ENCODE measurements at places on chromosomes 6 and 20.

DNA sequence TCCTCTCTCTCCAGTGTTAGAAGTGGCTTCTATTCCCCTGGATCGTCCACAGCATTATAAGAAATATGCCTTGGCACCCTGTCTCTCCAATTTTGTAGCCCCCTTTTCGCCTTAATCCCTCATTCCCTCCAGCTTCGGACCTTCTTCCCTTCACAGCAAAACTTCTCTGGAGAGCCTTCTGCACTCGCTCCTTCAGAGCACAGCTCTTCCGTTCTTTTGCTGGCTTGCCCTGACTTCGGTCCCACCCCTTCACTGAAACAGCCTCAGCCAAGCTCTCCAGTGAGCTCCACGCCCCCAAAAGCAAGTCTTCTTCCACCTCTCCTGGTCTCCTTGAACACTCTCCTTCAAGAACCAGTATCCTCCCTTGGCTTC is 134.7 kb upstream of the RNF24 start:
- peak; percentile 68 for DNase-seq

DNA sequence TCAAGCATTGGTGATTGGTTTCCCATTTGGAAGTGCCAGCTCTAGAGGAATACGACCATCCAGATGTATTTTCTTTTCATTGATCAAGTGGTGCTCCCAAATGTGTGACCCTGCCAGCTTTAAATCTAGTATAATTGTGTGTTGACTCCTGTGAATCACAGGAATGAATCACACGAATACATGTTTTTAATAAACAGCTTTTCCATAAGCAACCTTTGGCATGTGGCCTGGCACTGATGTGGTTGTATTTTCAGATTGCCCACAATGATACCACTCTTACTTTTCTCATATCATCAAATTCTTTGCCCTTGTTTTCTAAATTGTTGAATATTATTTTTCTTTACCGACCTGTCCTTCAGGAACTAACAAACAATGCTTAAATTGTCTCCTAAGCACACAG is 367 bp downstream of the GSTA3 start:
- no peak for DNase-seq

- peak; percentile 16 for DNase-seq
Observed at GRCh38 chr6:72084992-72085569, 198.7 kb downstream of the RIMS1 start.

DNA sequence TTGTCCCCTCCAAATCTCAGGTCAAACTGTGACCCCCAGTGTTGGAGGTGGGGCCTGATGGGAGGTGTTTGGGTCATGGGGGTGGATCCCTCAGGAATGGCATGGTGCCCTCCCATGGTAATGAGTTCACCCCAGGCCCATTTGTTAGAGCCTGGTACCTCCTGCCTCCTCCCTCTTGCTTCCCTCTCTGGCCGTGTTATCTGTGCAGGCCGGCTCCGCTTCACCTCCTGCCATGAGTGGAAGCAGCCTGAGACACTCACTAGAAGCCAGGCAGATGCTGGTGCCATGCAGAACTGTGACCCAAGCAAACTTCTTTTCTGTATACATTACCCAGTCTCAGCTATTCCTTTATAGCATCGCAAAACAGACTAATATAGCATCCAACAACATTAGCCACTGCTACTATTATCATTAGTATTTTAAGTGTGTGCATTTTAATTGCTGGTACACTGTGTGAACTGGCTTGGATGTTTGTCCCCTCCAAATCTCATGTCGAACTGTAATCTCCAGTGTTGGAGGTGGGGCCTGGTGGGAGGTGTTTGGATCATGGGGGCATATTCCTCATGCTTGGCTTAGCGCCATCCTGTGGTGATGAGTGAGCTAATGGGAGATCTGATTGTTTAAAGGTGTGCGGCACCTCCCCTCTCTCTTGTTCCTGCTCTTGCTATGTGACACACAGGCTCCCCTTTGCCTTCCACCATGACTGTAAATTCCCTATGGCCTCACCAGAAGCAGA is 12.2 kb upstream of the OSER1 start:
- no peak for DNase-seq

DNA sequence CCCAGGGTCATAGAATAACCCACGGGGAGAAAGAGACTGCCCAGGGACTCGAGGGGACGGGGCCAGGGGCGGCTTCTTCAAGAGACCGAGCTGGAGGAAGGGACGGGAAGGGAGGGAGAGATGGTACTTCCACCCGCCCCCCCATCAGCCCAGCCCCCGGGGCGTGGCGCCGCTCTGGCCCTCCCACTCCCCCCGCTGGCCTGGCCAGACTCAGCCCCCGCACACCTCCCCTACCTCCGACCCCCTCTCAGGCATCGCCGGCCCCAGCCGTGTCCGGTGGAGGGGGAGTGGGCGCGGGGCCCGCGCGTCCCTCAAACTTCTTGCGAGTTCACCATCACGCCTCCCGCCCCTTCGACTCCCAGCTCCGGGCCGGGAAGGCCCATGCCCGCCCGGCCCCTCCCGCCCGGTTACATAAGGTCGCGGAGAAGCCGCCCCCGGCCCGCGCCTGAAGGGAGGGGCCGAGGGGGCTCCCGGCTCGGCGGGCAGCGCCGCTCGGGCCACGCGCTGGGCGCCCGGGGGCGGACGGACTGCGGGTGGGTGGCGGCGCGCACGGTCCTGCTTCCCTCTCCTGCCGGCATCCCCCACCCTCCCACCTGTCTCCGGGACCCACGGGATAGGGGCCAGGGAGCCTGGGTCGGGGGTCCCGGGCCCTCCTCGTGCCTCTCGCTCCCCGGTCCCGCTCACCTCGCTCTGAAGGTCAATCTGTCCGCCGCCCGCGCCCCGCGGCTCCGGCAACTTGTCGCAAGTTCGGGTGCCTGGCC is 562 bp downstream of the TFEB start:
- peak; percentile 83 for DNase-seq

DNA sequence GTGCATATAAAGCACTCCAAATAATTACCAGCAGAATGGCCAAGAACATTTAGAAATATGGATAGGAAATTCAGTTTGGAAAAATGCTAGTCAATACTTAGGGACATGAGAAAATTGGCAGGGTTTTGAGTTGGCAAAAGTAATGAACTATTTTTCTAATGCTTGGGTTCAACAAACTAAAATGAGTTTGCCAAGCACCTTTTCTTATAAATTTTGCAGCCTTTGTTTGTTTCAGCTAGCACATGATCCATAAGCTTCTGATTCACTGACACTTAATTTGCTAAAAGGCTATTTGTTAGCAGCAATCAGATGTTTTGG is 324.8 kb downstream of the QKI start:
- DNase-seq: no peak

DNA sequence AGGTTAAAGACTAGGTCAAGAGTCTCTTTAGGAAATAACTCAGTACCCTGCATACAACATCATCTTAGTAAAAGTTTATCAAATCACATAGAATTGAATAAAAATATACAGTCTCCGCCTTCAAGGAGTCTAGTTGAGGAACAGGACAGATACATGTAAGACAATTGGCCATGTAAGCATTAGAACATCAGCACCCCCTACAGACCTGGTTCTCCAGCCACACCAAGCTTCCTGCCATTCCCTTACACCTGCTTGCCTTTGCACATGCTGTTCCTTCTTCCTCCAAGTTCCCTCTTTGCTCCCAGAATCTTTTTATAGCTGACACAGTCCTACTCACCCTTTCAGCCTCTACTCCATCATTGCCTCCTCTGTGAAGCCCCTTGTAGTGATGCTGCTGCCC is 187.8 kb upstream of the LRFN2 start:
- no peak for DNase-seq
